GM12865 (cell line): ENCODE measurements at places on chromosomes 3 and 15.

- DNase-seq = no peak
Observed at GRCh38 chr15:48366584-48367312, 35.5 kb downstream of the DUT start.

- DNase-seq = no peak
Observed at GRCh38 chr3:155248531-155249187, 44.8 kb downstream of the STRIT1 start.

- no peak for DNase-seq
Observed at GRCh38 chr3:37397396-37397795, 223.0 kb upstream of the LRRFIP2 start.

DNA sequence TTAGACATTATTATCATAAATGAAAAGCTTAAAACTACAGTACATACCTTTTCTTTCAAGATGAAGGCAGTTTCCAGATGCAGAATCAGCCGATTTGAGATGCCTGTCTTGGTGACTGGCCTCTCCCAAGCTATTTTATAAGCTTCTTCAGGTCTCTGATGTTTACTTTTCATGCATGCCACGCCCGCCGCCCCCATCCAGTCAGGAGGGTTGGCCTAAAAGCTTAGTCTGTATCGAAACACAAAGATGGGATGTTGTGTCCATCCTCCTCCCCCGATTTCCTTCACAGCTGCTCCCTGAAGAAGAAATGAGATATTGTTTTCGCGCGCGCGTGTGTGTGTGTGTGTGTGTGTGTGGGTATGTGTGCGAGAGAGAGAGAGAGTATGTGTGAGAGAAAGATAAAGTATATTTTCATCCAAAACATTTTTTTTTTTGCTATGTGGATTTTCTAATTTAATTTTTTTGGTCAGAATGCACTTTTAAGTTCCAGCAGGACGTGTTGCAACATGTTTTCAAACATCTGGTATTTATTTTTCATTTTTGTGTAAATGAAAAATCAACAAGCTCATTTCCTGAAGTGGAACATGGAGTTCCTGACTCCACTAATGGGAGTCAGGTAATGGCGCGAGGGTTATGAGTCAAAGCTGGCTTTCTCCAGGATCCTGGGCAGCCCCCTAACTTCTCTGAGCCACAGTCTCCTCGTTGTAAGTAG lies at the start of gene APOD:
TSS of gene APOD (minus strand) at position 110 of the 712 bp plus-strand sequence. CDS start 4,479 bp downstream, outside the sequence.
- no peak for DNase-seq

GRCh38 chr3:192038726-192039125 lies 577.8 kb downstream of the PYDC2 start:
- DNase-seq = no peak

GRCh38 chr15:44023176-44023575 lies 171.9 kb downstream of the FRMD5 start:
- no peak for DNase-seq

DNA sequence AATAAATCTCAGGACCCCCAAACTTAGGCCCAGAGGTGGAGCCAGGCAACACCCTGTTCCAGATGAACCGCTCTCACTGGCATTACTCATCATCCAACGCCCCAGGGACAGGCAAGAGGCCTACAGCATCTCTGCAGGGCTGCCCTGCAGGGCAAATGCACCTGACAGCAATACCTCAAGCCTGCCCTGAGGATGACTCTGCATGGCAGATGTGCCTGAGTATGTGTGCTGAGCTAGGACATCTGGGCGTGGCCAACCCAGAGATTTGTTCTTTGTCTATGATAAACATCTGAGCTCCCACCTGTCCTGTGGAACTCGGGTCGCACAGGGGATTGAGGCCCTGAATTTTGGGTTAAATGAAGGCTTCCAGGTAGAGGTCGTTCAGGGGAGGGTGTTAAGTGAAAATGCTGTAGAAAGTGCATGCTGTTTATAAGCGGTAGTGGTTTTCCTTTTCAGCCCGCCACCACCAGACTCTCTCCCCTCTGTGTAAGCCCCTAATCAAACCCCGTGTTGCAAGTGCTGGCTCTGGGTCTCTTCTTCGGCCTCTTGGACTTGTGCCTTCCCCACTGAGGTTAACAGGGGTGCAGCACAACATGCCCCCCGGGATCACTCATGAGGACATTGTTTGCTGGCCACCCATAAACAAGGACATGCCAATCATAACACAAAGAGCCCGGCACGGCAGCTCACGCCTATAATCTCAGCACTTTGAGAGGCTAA lies 92.3 kb downstream of the ATP10A start:
- no peak for DNase-seq

DNA sequence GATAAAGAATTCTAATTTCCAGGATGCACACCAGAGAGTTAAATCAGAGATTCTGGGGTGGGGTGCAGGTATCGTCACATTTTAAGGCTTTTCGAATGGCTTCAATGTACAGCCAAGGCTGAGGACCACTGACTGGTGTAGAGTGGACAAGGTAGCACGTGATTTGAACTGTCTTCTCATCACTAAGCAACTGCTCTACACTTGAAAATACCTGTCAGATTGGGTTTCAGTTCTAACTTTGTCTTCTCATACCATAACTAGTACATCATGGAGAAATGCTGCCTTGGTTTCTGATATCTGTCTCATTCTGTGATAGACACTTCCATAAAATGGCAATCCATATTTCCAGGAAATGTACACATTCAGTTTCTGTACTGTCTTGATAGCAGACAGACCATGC lies 58.0 kb upstream of the MRPL3 start:
- no peak for DNase-seq

- no peak for DNase-seq
Observed at GRCh38 chr3:45599984-45600650, 5.6 kb downstream of the LIMD1 start.

GRCh38 chr3:83438188-83438587 lies 1520.6 kb upstream of the CADM2 start:
- no peak for DNase-seq

DNA sequence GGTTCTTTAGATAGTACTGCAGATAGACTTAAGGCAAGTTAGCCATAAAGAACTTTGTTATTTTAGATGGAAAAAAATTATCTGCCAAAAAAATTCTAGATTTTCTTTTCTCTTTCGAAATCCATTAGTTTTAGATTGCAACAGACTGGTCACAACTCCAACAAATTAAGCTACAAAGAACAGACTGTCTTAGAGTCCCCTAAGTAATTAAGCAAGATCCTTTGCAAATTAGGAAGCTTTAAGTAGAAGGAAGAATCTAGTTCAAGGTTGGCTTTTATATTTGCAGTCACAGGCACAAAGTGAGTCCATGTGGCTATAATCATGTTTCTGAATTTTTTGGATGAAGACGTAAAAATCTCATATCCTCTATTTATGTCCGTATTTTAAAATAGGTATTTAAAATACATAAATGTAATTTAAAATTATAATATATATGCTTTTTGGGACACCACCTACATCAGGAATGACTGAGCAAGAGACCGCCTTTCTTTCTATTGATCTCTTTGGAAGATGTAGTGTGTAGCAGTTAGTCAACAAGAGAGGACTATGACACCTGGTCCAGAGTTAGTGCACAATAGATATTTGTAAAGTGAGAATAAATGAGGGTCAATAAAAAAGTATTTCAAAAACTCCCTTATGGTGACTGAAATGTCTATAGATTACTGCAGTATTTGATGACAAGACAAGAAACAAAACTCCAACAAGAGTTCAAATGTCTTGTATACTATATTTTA lies 34.4 kb downstream of the TMEM45A start:
- no peak for DNase-seq

GRCh38 chr15:81038975-81039607 lies 38.4 kb downstream of the TLNRD1 start:
- peak; percentile 34 for DNase-seq
